ENCODE measurements at places on chromosomes 2 and 18. TPM values are rescaled to one million over a fixed set of nuclear protein-coding genes. Genes with fewer than 3 reads are reported as not detected.

Gene BCL11A
- total RNA-seq = 22.1 TPM

Gene TSPYL6
- total RNA-seq = 0.16 TPM

Gene SERPINB3
- not detected for total RNA-seq

GRCh38 chr2:237894396-237894979, 35.1 kb downstream of the RAMP1 start:
- DNase-seq = peak; percentile 64

DNA sequence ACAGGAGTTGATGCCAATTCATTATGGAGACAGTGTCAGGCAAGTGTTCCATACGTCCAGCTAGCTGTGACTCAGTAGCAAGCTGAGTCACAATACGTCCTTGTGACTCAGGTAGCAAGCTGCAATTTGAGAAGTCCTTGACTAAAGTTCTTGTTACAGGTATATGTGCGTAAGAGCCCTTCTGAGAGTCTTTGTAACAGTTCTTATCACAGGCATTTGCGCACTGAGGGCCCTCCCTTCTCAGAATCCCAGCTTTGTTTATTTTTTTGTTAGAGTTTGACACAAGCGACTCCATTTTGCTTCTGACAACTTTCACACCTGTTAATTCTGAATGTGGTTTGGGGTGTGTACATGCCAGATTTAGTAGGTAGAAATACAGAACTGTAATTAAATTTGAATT, 20.1 kb upstream of the ACMSD start:
- no peak for DNase-seq
